Smooth muscle cell of trachea (primary cell): ENCODE measurements at places on chromosomes 11 and 22. TPM values are rescaled to one million over a fixed set of nuclear protein-coding genes. Genes with fewer than 3 reads are reported as not detected.

Gene TRIM48
- not detected in 2 replicates for total RNA-seq

Gene FOLH1
- total RNA-seq = 0.17 TPM in 1 of 2 replicates, not detected in the other

Gene FGF4
- not detected in 2 replicates for total RNA-seq

Gene OR6T1
- not detected in 2 replicates for total RNA-seq

Gene BTBD18
- total RNA-seq = not detected in 2 replicates

Gene APOA1
- 0.33 TPM in 1 of 2 replicates, not detected in the other for total RNA-seq

Gene HEPN1
- total RNA-seq = not detected in 2 replicates

Gene BRSK2
- 0.99 TPM in 1 of 2 replicates, not detected in the other for total RNA-seq

Gene TOLLIP
- total RNA-seq = 35.6 and 46.0 TPM in 2 replicates

Gene LRRN4CL
- 68.9 and 89.6 TPM in 2 replicates for total RNA-seq

Gene FOLR2
- not detected in 2 replicates for total RNA-seq

Gene TEX12
- total RNA-seq = 0.15 TPM in 1 of 2 replicates, not detected in the other

Gene CYB5R2
- total RNA-seq = 13.6 and 20.4 TPM in 2 replicates

Gene MOGAT2
- total RNA-seq = not detected in 2 replicates

Gene TEX54
- not detected in 2 replicates for total RNA-seq

Gene NCR3LG1
- 5.1 and 6.0 TPM in 2 replicates for total RNA-seq

Gene PARVG
- 0.17 TPM in 1 of 2 replicates, not detected in the other for total RNA-seq

Gene ADAMTS8
- total RNA-seq = 0.87 and 8.9 TPM in 2 replicates

Gene PI4KA
- total RNA-seq = 47.9 and 68.6 TPM in 2 replicates

Gene ROM1
- total RNA-seq = 3.9 and 4.6 TPM in 2 replicates

Gene ART5
- not detected in 2 replicates for total RNA-seq

Gene CLP1
- total RNA-seq = 19.5 and 20.2 TPM in 2 replicates

Gene CCDC88B
- total RNA-seq = 1.0 and 1.2 TPM in 2 replicates

Gene GGA1
- total RNA-seq = 52.3 and 53.2 TPM in 2 replicates

Gene PHF5A
- total RNA-seq = 54.7 and 68.1 TPM in 2 replicates
